Stimulated activated effector memory CD8-positive, alpha-beta T cell treated with anti-CD3 and anti-CD28 coated beads, Interleukin-12 subunit alpha, Interleukin-12 subunit beta, amount 100 ng/mL, for 72 hours (primary cell): ENCODE measurements at places on chromosomes 5 and 9.

- DNase-seq: no peak
These were observed 134.7 kb downstream of the SLC1A3 start for GRCh38 chr5:36741128-36741527.

DNA sequence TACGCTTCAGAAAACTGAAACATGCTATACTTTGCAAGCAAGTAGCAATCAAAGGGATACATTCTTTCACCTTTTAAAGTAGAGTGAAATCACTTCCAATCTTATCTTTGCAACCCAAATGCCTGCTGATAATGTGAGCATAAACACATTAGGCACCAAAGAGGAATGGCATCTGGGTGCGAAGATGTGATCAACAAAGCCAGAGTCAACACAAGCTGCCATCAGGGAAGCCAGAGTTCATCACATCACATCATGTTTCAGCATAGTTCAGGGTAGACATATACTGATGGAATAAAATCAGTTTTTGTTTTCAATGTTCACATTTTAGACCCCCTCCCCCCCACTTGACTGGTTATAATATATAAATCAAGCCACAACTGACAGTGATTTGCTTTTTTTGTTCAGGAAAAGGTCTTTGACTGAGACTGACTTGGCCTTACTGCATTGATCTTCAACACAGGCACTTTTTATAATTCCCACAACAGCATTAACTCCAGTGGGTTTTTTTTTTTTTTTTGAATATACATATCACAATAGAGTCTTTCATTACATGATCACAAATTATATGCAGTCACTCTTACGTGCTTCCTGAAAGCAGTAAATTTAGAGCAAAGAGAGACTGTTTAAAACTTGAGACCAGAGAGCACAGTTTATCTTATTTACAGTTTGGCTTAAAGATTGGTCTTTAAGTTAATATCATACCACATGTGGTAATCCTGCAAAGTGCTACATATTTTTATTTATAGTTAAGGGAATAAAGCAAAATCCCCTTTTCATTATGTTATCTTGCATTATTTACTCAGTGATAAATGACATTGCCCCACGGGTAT, 20.3 kb downstream of the AOPEP start:
- DNase-seq: no peak

- no peak for DNase-seq
These were observed 25.7 kb downstream of the RAPGEF1 start for GRCh38 chr9:131714161-131714646.

- DNase-seq: no peak
These were observed 7.6 kb upstream of the IRF1 start for GRCh38 chr5:132498152-132498551.

DNA sequence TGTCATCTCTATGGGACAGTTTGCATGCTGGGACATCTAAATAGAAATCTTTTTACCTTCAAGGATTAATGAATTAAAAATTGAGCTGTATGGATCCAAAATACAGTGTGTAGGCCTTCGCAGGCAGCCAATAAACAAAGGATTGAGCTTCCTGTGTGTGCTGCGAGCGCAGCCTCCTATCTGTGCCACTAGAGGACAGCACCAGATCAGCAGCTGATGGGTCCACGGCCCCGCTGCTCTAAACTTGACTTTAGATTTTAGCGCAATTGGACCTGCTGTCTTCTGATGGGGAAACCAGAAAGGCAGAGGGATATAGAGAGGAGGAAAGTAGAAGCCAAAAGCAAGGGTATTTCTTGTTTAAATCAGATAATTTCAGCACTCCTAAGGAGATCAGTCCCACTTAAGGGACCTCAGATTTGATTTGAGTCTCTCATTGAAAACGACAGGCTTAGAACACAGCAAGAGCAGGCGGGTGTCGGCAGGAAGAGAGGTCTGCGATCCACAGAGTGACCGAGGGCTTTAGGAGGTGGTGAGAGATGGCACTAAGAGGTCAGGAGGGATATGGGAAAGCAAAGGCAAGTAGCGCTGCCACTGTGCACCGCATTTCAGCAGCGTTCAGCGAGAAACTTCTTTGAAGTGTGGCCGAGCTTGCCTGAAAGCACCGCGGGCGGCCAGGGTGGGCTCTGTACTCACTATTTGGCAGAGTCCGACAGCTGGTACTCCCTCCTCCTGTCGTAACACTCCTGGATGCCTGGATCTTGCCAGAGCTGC, 214.3 kb downstream of the GNA14 start:
- DNase-seq: peak; percentile 6

DNA sequence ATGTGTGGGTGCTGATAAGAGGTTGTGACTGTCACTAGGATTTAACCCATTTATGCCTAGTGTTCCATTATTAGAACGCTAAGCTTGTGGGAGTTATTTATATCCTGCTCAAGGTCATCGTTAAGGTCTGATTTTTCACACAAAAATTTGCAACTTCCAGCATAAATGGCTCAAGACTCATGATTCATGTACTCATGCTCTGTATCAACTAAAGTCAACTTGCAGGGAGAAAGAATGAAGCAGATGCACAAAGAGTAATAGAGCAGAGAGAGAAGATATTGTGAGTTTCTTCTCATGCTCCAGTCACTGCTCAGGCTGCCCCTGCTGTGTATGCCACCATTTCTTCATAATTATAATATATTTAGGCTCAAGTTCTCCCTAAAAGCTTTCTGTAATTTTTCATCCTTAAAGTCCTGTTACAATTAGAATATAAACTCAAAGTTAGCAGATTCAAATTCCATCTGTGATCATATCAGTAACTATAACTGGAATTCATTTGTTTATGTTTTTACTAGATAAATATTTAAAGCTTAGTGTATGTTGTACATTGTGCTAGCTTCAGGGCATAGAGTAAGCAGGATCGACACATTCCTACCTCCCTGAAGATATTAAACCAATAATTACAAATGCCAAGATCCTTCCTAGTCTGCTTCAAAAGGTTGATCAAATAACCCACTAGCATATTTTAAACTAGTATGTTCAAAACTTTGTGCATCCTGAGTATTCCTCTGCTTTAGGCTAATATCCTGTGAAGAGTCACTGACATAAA, 136.7 kb downstream of the NUDT12 start:
- no peak for DNase-seq

GRCh38 chr5:150503386-150503785, 4.5 kb upstream of the NDST1 start:
- DNase-seq: no peak

DNA sequence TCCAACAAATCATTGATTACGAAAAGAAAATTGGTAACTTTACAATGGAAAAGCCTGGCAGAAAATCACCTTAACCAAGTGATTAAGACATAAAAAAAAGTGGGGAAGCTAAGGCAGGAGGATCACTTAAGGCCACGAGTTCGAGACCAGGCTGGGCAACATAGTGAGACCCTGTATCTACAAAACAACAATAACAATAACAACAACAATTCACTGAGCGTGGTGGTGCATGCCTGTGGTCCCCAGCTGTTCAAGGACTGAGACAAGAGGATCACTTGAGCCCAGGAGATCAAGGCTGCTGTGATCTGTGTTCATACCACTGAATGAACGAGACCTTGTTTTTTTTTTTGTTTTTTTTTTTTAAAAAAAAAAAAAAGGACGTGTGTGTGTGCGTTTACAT, 21.3 kb downstream of the PTBP3 start:
- DNase-seq: no peak

- DNase-seq: no peak
These were observed 328 bp downstream of the GRXCR2 start for GRCh38 chr5:145872486-145872885.

- no peak for DNase-seq
These were observed 15.5 kb downstream of the PCDHB15 start for GRCh38 chr5:141260458-141261237.

DNA sequence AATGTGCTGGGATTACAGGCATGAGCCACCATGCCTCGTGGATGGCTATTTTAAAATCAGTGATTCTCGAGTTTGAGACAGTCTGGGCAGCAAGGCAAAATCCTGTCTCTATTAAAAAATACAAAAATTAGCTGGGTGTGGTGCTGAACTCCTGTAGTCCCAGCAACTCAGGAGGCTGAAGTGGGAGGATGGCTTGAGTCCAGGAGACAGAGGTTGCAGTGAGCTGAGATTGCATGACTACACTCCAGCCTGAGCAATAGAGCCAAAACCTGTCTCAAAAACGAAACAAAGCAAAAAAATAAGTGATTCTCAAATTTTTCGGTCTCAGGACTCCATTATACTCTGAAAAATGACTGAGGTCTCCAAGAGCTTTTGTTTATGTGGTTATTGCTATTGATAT, 47.9 kb upstream of the HSPA9 start:
- no peak for DNase-seq

DNA sequence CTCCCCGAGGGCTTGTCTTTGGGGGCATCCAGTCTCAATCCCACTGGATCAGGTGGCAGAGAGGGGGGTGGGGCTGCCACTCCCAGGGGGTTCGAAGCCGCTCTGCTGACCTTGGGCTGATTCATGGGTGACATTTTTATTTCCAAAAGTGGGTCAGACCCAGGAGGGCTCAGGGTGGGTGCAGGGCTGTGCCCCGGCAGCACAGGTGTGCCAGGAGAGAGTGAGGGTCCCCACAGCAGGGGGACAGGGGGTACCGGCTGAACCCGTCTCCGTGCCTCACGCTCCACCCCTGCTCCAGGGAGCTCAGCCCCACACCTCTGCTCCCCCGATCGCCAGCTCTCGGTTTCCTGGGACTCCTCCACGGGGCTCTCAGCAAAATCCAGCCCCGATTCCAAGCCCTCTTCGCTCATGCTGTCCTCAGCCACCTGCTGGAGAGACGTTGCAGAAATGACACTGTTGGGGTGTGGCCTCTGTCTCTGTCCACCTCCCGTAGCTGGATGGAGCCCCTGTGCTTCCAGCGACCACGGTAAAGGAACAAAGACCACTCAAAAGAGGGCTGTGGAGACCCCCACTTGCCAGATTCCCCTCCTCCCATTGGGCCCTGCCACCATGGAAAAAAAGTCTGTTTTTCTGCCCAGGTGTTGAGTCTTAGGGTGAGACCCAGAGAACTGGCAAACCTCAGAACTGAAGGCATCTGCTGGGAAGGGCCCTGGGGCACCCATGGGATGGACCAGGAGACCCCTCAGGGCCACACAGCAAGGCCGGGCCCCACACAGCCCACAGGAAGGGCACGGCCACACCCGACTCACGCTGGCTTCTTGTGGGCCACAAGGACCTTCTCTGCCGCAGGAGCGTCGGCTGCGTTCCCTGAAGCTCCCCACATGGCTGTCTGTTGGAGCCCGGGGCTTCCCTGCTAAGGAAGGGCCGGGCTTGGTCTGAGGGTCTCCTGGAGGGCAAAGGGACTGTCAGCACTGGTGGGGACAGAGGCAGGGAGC, 10.6 kb upstream of the QSOX2 start:
- no peak for DNase-seq

- DNase-seq: no peak
These were observed 120.7 kb upstream of the APC start for GRCh38 chr5:112616812-112617547.

GRCh38 chr9:35944841-35945240, 13.1 kb downstream of the OR2S2 start:
- no peak for DNase-seq

GRCh38 chr9:27276193-27277030, 20.5 kb downstream of the EQTN start:
- DNase-seq: no peak

GRCh38 chr5:170573114-170573513, 69.3 kb downstream of the KCNIP1 start:
- no peak for DNase-seq

GRCh38 chr9:130823435-130823834, 11.6 kb upstream of the ABL1 start:
- no peak for DNase-seq

DNA sequence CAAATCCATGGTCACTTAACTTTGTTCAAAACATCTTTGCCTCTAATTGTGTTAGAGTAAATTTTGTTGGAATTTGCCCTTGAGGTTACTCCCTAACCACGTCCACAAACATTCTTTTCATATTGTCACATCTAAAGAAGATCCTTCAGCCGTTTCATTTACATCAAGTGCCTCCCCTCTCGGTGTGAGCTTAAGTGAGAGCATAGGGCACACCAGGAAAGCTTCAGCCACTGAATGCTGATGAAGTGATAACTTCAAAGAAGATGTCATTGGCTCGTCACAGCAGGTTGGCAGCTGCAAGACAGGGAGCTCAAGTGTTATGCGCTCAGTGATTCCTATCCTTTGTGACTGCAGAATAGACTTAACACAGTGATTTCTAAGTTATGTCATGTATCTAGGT, 49.6 kb upstream of the ADAMTS19 start:
- DNase-seq: no peak

- DNase-seq: no peak
These were observed 9.6 kb downstream of the SEC61B start for GRCh38 chr9:99231711-99232110.

GRCh38 chr9:28820741-28821140, 1247.5 kb upstream of the C9orf72 start:
- no peak for DNase-seq

DNA sequence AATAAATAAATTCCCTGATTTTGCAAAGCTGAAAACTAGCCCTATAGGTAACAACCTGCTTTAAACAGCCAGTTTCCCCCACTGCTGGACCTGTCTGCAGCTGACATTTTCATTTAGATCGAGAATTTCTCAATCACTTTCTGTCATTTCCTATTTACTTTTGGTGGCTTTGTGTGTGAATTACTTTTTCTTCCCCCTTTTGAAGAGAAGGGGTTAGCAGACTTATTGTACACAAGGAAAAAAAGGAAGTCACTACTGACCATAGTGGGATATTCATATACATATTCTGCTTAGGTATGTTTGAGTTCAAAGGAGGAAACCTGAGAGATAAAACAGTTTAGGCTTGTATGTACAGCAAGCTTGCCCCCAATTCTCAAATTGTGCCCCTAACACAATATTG, 27.0 kb upstream of the IFNB1 start:
- no peak for DNase-seq

- DNase-seq: no peak
These were observed 31.1 kb downstream of the POU4F3 start for GRCh38 chr5:146369691-146370090.

DNA sequence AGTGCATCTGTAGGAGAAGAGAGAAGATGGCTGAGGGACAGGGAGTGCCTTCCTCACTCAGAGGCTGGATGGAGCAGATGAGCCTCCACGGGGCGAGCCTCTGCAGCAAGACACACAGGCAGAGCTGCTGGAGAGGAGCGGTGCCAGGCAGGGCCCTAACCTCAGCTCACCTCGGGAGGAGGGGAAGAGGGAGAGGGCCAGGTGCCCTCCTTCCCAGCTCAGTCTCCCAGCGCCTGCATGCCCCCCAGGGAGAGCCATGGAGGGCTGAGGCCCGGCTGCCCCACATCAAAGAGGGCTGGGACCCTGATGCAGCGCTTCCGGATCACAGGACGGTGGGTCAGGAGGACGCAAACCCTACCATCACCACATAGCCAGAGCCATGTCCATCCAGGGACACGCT, 13.6 kb upstream of the SPATA31E1 start:
- no peak for DNase-seq

DNA sequence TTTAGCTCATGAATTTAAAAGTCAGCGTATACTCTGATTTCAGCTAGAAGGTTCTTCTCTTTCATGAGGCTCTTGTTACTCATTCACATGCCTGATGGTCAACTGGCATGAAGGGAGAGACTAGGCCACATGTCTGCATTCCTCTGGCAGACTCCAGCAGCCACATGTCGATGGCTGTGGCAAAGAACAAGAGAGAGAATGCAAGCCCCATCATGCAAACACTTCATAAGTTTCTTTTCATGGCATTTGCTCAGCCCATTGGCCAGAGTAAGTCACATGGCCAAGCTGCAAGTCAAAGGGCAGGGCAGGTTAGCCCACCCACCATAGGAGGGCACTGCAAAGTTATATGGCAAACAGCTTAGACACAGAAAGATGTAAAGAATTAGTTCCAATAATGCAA, 5.4 kb downstream of the KCNV2 start:
- no peak for DNase-seq
